ENCODE measurements at places on chromosomes 7 and 10.
A peak's percentile ranks its signal among the peaks of the same experiment; 100 is the strongest.

DNA sequence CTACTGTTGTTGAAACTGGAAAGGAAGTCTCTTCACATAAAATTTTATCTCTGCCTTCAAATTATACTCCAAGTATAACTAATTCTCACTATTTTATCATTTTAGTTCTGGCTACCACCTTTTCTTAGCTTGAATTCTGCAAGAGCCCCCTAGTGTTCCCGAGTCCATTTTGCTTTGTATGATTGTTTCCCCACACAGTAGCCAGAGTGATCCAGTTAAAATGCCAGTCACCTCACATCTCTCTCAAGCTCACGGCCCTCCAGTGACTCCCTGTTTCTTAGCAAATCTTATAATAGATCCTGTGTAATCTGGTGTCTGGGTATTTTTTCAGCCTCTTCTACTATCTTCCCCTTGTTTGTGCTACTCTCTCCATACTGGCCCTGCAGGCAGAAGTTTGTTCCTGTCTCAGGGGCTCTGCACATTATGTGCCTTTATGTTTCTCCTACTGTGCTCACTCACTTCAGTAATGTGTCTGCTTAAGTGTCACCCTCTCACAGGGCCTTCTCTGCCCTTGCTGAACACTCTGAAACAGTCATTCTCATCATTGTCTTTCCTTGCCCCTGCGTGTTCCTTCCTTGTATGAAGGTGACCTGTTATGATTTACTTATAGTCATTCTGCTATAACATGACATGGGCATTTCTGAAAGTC is 8.9 kb downstream of the WAC start:
- DNase-seq, result no peak

GRCh38 chr10:126012485-126012884 is 116.1 kb downstream of the FANK1 start:
- no peak for DNase-seq

GRCh38 chr7:116511552-116512519 is 12.3 kb downstream of the CAV2 start:
- DNase-seq, result peak; percentile 19

- no peak for DNase-seq
These were observed 18.1 kb downstream of the STRA8 start for GRCh38 chr7:135251496-135252391.

DNA sequence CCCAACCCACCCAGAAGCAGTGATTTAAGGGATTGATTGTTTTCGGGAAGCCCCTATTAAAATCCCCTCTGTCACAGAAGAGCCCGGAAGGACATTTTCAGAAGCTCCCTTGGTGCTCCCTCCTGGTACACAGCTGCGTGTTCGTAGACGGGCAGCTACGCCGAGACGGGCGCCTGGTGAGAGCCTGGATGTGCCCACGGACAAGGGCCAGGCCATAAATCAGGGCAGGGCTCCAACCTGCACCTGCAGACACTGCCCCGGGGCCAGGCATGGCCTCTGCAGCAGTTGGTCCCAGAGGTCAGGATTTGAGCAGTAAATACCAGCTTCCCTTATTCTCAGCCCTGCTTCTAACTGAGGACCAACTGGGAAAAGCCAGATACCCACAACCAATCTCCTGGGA is 106.8 kb downstream of the PAXIP1 start:
- no peak for DNase-seq

GRCh38 chr10:13165177-13165576 is 3.8 kb downstream of the MCM10 start:
- DNase-seq, result no peak

DNA sequence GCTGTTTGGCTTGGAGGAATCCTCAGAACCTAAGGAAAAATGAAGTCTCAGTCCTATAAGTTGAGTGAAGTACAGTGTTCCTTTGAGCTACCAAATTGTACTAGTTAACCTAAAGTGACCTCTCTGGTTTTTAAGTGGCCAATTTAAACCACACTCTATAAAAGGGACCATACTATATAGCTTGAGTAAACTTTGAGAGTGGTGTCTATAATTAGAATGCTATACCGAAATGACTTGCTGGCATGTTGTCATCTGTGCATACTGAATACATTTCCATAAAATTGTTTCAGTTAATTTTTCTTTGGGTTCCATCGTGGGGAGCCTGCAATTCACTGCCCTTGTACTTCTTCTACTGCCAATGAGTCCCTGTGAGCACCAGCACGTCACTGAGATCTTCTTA is 151.1 kb downstream of the DKK1 start:
- DNase-seq, result no peak

GRCh38 chr7:55094092-55094690 is 75.4 kb downstream of the EGFR start:
- DNase-seq, result no peak

DNA sequence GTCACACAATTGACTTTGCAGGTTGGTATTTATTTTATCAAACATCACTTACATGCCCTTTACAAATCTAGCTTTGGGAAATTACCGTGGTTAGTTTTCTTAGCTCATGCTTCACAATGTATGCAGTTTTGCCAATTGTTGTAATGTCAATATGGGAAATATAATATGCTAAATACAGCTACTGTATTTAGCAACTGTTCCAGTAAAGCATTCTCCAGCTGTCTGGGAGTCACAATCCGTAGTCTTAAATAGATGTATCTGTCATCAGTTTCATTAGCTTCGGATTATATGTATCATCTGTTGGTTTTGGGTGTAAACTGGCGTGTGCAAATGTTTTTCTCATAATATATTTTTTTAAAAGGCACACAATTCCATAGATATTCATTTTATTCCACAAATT is 19.4 kb upstream of the AHR start:
- DNase-seq, result no peak

GRCh38 chr7:100141555-100141949 is 7.2 kb upstream of the LAMTOR4 start:
- DNase-seq, result peak; percentile 38

GRCh38 chr7:131547589-131547988 is 8.8 kb downstream of the PODXL start:
- no peak for DNase-seq

GRCh38 chr7:110418659-110419280 is 672.2 kb upstream of the LRRN3 start:
- no peak for DNase-seq

DNA sequence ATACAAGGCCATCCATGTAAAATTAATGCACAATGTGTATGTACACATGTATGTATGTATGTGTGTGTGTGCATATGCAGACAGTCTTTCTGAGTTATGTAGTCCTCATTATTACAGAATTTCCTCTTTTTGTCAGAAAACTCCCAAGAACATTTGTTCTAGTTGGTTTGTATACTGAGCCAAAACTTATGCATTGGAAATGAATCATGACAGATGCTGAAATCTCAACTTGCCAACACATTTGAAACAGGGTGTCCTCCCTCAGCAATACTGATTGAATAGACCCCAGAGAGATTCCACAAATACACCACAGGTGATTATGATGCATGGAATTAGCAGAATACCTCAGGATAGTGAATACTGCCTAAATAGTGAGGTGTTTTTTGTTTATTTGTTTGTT is 472.9 kb upstream of the PCDH15 start:
- DNase-seq, result no peak

DNA sequence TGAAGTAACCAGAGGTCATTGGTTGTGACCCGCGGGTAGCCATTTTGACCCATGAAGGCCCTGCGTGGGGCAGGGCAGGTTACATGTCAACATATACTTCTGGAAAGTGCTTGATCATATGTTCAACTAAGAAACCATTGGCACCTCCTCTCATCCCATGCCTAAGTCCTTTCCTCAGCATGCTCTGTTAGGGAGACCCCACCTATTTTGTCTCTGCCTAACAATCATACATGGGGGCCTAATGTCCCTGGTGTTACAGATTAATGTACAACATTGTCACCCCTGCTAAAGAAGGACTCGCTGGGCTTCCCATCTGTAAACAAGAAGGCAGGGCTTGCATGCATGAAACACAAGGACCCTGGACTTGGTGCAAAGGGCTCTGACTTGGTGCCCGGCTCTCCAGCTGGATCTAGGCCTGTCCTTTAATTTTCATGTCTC is 133.7 kb upstream of the TNS3 start:
- DNase-seq, result no peak

- DNase-seq, result no peak
These were observed 15.4 kb downstream of the CTBP2 start for GRCh38 chr10:125144693-125145623.

GRCh38 chr10:48473704-48474103 is 131.2 kb downstream of the ARHGAP22 start:
- DNase-seq, result no peak

DNA sequence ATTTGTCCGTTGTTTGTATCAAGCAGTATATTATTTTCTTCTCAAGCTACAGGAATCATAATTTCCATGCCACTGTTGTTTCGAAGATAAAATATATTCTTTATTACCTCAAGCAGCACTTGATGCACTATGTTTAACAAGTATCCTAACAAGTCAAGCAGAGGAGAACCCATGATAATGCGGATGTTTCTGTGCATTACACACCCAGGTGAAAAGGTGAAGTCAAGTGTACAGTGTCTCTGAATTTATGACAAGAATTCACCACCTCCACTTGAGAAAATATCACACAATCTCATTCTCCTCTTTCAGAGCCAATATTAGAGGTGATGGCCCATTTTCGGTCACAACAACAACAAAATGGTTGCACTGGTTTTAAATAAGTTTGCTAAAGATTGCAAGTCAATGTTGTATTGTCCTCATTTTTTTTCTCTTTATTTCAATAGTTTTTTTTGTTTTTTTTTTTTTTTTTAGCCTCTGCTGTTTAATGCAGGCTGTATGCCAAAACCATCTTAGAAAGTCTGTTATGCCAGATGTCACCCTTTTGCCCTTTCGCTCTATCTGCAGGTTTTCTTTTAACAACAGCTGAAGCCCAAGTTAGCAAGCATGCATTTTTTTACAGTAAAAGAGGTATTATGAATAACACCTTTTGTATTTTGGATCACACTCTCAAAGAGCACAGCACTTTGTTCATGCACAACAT is 568.7 kb upstream of the LRRN3 start:
- DNase-seq, result no peak

GRCh38 chr10:35399414-35400009 is 63.2 kb downstream of the CCNY start:
- DNase-seq, result no peak

DNA sequence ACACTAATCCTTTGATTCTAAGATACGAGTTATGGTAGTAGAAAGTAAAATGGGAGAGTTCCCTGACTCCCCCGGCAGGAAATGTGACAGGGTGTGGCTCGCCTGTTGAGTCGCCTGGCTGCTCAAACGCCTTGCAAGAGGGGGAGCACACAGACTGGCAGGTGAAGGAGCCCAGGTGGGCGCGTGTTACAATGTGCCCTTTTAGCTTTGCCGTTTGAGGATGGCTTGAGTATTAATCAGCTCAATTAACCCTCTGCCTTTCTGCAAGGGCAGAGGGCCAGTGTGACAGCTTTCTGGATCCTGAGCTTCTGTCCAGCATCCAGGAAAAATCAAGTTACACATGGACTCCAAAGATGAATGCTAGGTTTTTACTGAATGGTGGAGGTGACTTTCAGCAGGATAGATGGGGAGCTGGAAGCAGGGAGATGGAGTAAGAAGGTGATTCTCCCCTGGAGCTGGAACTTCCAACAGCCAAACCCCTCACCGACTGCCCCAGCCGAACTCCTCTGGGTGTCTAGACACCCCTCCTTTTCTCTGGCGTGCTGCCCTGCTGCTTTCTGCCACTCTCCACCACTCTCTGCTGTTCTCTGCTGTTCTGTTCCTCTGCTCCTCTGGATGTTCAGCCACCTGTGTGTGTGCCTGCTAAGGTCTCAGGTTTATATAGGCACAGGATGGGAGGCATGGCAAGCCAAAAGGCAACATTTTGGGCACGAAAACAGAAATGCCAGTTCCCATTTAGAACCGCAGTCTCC is 548.8 kb upstream of the KCND2 start:
- DNase-seq, result no peak

DNA sequence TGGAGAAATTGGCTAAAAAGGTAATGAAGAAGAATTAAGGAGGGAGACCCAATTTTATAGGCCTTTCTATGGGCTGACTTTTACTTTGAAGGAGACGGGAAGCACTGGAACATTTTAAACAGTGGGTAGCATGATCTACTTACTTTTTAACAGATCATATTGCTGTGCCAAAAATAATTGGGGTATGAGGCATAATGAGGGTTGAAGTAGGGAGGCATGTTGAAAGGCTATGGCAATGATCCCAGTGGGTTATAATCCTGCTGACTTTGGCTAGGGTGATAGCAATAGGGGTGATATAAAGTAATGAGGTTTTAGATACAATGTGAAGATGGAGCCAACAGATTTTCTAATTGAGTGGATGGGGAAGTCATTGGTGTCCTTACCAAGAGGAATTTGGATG is 73.2 kb downstream of the GPR37 start:
- DNase-seq, result no peak

- no peak for DNase-seq
These were observed 554.1 kb downstream of the TNS3 start for GRCh38 chr7:47027695-47028240.

GRCh38 chr7:151237244-151238189 is 5.2 kb downstream of the CHPF2 start:
- no peak for DNase-seq

DNA sequence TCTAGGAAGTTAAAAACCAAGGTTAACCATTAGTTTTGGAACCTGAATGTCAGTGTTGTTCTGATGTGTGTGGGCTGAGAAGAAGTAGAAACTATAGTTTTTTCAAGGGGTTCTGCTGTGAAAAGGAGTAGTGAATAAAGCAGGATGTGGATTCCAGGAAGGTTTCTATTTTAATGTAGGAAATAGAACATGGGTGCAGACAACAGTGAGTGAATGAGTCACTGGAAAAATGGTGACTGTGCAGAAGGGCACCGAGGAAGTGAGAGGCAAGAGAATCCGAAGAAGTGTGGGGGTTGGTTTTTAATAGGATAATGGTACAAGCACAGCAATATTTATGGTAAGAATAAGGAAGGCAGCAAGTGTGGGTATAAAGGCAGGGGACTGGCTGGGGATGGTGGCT is 120.4 kb downstream of the ARHGAP21 start:
- no peak for DNase-seq

DNA sequence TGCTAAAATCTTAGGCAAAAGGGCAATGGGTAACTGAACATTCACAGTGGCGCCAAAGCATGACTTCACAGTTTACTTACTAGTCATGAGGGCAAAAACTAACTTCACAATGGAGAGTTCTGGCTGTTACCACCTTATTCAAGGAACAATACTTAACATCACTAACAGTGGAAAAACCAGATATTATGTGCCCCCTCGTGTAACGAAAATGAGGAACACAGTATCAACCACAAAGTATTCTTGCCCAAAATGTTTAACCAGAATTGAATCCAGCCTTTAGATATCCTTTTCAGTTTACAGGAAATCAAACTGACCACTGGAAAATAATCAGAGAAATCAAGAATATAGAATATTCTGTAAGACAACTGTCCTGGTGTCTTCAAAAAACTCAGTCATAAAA is 9.5 kb downstream of the C7orf25 start:
- no peak for DNase-seq

GRCh38 chr10:121753726-121754476 is 155.7 kb upstream of the FGFR2 start:
- DNase-seq, result no peak

GRCh38 chr7:111752022-111752582 is 189.8 kb upstream of the IMMP2L start:
- DNase-seq, result peak; percentile 66

GRCh38 chr7:22604246-22604645 is 104.3 kb upstream of the STEAP1B start:
- DNase-seq, result no peak

Measured in colonic mucosa (tissue), 4 donors.